Heart left ventricle (tissue), 16 donors: ENCODE measurements at places on chromosomes 7 and 10. TPM values are rescaled to one million over a fixed set of nuclear protein-coding genes. Genes with fewer than 3 reads are reported as not detected.

BLVRA gene
- total RNA-seq: 32.6 TPM

ADRA2A gene
- total RNA-seq: 0.44 TPM

NPSR1 gene
- not detected for total RNA-seq

DNA sequence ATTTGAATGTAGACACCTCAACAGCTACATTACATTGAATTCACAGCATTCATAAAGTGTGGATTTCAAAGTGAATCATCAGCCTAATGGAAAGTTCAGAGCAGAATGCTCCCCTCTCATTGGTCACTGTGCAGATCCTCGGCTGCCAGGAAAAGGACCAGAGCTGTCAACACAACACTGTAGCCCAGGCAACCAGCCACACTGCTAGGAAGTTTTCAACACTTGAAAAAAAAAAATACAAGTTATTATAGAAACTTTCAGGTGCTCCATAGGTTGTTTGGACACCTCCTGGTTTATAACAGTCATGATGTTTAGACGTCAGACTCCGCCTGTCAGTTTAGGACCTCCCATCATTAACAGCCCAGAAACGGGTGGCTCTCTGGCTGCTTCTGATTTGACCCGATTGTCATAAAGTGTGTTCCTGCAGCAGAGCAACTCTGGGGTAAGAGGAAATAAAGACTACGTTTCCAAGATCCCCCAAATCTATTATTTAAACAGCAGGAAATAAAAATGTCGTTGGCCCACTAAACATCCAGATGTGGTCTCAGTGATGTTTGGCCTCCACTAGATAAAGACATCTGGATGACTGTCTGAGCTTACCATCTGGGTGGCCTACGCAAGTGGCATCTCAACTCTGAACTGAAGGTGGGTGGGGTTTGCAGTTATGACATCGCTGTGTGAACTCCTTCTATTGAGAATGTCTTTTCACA lies 117.4 kb downstream of the CABCOCO1 start:
- H3K27ac ChIP-seq: no peak overlapping the region
- no peaks in the 10 kb centered on the region for H3K4me1 ChIP-seq
- H3K4me3 ChIP-seq: no peak overlapping the region
- DNase-seq: no peak
- H3K27me3 ChIP-seq: no peaks in the 10 kb centered on the region

DNA sequence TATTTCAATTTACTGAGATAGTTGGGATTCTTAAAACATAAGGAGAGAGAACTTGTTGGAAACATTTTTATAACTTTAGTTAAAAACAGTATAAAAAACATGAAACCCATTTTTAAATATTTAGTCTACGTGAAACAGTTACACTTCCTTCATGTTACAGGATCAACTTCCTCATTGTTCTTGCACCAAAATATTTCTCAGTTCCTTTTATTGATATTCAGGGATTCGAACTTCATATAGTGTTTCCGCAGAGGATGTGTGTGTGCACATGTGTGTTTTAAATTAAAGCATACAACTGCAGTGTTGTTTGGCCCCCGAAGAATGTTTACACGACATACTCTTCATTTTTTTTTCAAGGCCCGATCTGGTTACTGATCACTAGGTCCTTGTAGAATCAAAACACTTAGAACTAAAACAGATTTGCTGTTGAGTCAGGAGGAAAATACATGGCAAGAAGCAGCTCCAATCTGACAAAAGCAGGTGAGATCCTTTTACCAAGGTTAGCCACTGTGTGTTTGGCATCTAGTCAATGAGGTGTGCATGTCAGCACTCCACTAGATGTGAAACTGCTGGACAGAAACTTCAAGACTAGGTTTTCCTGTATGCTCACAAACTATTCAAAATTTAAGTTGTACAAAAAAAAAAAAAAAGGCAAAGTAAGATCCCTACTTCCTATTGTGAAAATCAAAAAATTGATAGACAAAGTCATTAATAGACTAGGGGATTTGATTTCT lies 60.4 kb downstream of the INSYN2A start:
- no peak overlapping the region for H3K27ac ChIP-seq
- no peak overlapping the region for H3K4me3 ChIP-seq
- H3K4me1 ChIP-seq: no peaks in the 10 kb centered on the region
- H3K27me3 ChIP-seq: no peaks in the 10 kb centered on the region

- no peaks in the 10 kb centered on the region for H3K4me1 ChIP-seq
- H3K27me3 ChIP-seq: no peaks in the 10 kb centered on the region
- no peaks in the 10 kb centered on the region for H3K36me3 ChIP-seq
- no peak overlapping the region for H3K27ac ChIP-seq
- H3K4me3 ChIP-seq: no peak overlapping the region
- no peak for DNase-seq
Observed at GRCh38 chr7:121341933-121342332, 13.1 kb downstream of the WNT16 start.

GRCh38 chr7:30920021-30920583 lies 8.4 kb downstream of the AQP1 start:
- DNase-seq: peak; percentile 60
- H3K27ac ChIP-seq: peak overlapping the region; percentile 91
- H3K27me3 ChIP-seq: no peaks in the 10 kb centered on the region
- H3K4me1 ChIP-seq: peaks cover 84% of the 10 kb centered on the region
- H3K4me3 ChIP-seq: no peak overlapping the region
- no peaks in the 10 kb centered on the region for H3K36me3 ChIP-seq

DNA sequence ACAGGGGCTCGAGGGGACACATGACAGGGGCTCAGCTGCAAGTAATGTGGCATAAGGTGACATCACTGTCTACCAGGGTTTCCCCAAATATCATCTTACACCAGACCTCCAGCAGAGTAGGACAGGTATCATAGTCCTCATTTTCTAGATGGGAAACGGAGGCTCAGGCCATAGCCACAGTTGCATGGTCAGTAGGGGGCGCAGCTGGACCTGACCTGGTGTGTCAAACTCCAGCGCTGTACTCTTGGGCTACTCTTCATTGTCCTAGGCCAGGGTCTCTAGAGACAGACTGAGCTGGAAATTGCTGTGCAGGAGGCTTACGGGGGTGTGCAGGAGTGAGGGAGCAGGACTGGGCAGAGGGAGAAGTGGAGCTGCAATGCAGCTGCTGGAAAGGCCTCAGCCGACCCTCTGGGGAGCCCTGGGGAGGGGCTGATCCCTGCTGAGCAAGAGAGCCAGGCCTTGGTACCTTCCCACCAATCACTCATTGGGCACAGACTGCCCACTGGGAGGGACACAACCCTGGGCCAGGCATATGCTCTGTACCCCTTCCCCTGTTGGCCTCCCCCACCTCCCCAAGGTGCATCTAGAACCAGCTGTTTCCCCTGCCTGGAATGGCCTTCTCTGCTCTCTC lies 89.9 kb downstream of the CDH23 start:
- DNase-seq: peak; percentile 37
- no peak overlapping the region for H3K4me3 ChIP-seq
- no peaks in the 10 kb centered on the region for H3K36me3 ChIP-seq
- no peaks in the 10 kb centered on the region for H3K4me1 ChIP-seq
- H3K27me3 ChIP-seq: no peaks in the 10 kb centered on the region
- no peak overlapping the region for H3K27ac ChIP-seq

GRCh38 chr7:106205621-106206222 lies 79.1 kb downstream of the NAMPT start:
- no peaks in the 10 kb centered on the region for H3K36me3 ChIP-seq
- no peak overlapping the region for H3K4me3 ChIP-seq
- no peak for DNase-seq
- H3K27ac ChIP-seq: no peak overlapping the region

DNA sequence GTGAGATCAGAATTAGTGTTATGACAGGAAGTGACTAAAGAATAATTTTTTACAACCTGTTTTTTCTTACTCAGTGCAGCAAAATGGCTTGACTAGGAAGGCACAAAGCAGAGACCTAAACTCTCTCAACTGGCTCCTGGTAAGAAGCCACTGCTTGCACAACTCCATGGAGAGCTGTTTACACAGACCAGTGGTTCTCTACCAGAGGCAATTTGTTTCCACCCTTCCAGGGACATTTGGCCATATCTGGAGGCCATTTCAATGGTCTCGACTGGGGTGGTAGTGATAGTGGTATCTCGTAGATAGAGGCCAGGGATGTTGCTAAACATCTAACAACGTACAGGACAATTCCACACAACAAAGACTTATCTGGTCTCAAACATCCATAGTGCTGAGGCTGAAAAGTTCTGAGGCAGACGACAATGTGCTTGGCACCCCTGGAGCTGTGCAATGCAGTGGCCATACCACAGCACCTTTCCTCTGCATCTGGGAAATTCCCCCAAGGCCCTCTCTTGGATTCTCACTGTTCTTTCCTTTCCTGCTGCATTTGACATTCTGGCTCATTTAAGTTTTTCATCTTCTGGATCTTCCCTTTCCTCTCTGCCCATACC lies 105.4 kb upstream of the LAMB4 start:
- no peaks in the 10 kb centered on the region for H3K27me3 ChIP-seq
- no peak for DNase-seq
- H3K4me3 ChIP-seq: no peak overlapping the region
- no peaks in the 10 kb centered on the region for H3K36me3 ChIP-seq
- no peaks in the 10 kb centered on the region for H3K4me1 ChIP-seq
